Glomerular endothelial cell (primary cell): ENCODE measurements at places on chromosomes 16 and 17. TPM values are rescaled to one million over a fixed set of nuclear protein-coding genes. Genes with fewer than 3 reads are reported as not detected.

CDRT15L2 gene
- not detected in 2 replicates for total RNA-seq

DNA sequence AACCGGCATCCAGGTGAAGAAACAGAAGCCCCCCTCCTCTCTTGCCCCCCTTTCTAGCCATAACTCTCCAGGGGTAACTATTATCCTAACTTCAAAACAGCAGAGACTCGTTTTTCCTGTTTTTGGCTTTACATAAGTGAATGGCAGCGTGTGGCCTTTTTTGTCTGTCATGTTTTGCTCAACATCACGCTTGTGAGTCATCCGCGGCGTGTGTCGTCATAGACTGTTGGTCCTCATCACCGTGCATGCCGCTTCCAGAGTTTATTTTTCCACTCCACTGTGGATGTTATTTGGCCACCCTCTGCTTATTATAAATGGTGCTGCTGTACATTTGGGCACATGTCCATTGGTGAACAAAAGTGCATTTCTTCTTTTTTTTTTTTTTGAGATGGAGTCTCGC lies 52.6 kb downstream of the ERN1 start:
- no peak for DNase-seq

GRCh38 chr16:46927273-46927672 lies 43.1 kb downstream of the GPT2 start:
- DNase-seq: no peak

GRCh38 chr17:78438271-78438691 lies 59.8 kb downstream of the PGS1 start:
- no peak for DNase-seq

GRCh38 chr17:72452286-72453173 lies 331.7 kb downstream of the SOX9 start:
- DNase-seq: no peak

- DNase-seq: no peak
Measured at GRCh38 chr17:6387858-6388257, 47.1 kb downstream of the AIPL1 start.
